ENCODE measurements at places on chromosomes 1 and 21.

- DNase-seq = no peak
These were observed 626.9 kb upstream of the ADGRL4 start for GRCh38 chr1:79633456-79633855.

- DNase-seq = no peak
These were observed 64.1 kb downstream of the LRRC8D start for GRCh38 chr1:89884718-89885596.

- DNase-seq = no peak
These were observed 20.0 kb upstream of the JUN start for GRCh38 chr1:58803858-58804257.

- no peak for DNase-seq
These were observed 31.7 kb upstream of the CACYBP start for GRCh38 chr1:174967845-174968705.

GRCh38 chr1:116808848-116809508 is 54.7 kb downstream of the CD2 start:
- no peak for DNase-seq

- no peak for DNase-seq
These were observed 10.8 kb upstream of the EXTL1 start for GRCh38 chr1:26010825-26011224.

GRCh38 chr1:205240118-205240517 is 12.4 kb downstream of the TMCC2 start:
- DNase-seq = peak; percentile 39

- DNase-seq = no peak
These were observed 80.2 kb downstream of the VPS13D start for GRCh38 chr1:12309783-12310742.

DNA sequence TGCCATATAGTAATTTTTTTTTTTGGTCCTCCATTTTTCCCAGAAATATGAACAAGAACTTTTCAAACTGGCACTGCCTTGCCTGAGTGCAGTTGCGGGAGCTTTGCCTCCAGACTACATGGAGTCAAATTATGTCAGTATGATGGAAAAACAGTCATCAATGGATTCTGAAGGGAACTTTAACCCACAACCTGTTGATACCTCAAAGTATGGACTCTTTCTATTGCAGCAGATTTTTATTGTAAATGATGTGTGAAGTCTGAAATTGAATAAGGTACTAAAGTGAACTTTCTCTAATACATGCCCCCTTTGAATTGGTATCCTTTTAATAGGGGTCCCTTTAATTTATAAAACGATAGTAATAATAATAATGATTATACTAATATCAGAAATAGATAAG is 234.9 kb downstream of the ZP4 start:
- no peak for DNase-seq

DNA sequence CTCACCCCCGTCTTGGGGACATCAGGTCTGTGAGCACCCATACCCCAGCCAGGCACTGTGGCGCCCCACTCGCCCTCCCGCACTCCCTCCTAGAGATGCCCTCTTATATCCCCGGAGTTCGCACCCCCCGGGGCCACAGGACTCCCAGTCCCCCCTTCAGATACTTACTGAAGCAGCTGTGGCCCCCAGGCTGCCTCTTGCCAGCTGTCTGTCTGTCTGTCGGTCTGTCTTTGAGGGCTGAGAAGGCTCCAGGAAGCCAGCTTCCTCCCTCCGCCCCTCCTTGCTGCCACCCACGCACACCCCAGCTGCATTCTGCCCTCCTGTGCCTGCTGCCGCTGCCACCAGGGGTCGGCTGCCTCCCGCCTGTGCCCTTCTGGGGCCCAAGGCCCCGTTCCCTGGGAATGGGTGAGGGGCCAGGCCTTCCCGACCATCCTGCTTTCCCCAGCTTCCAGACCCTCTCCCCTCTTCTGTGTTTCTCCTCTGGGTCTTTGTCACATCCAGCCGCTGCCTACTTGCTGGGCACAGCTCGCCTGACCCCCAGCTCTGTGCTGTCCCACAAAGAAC is at the start of gene PTPN7:
Gene PTPN7 (minus strand): TSS at position 226 of the 564 bp plus-strand sequence. CDS start 1,200 bp downstream, outside the sequence.
- DNase-seq = no peak

- DNase-seq = no peak
These were observed 7.2 kb upstream of the NHLH1 start for GRCh38 chr1:160359559-160360226.

DNA sequence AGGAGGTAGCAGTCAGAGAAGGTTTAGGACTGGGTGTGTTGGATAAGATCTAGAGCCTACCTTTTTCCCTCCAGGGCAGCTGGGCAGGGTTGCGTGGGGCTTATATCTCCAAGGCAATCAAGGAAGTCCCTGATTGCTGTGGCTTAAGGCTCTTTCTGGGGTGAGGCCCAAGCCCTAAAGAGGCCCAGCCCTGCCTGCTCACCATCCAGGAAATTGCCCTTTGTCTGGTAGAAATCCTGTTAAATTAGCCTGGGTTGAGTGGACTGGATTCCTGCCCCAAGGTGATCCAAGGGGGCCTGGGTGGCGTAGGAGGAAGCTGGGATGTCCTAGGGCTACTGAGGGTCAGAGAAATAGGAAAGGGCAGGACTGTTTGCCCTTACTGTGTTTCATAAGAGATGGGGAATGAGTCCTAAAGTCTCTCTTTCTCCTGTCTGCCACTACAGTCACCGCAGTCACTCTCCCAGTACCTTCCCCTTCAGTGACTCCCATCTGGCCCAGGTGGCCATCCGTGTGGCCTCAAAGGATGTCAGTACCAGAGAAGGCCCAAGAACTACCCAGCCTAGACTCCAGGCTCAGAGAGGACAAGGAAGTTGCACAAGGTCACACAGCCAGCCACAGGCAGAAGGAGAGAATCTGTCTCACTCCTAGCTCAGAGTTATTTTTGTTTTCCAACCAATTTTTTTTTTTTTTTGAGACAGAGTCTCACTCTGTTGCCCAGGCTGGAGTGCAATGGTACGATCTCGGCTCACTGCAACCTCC is 25.8 kb downstream of the MFSD2A start:
- no peak for DNase-seq

DNA sequence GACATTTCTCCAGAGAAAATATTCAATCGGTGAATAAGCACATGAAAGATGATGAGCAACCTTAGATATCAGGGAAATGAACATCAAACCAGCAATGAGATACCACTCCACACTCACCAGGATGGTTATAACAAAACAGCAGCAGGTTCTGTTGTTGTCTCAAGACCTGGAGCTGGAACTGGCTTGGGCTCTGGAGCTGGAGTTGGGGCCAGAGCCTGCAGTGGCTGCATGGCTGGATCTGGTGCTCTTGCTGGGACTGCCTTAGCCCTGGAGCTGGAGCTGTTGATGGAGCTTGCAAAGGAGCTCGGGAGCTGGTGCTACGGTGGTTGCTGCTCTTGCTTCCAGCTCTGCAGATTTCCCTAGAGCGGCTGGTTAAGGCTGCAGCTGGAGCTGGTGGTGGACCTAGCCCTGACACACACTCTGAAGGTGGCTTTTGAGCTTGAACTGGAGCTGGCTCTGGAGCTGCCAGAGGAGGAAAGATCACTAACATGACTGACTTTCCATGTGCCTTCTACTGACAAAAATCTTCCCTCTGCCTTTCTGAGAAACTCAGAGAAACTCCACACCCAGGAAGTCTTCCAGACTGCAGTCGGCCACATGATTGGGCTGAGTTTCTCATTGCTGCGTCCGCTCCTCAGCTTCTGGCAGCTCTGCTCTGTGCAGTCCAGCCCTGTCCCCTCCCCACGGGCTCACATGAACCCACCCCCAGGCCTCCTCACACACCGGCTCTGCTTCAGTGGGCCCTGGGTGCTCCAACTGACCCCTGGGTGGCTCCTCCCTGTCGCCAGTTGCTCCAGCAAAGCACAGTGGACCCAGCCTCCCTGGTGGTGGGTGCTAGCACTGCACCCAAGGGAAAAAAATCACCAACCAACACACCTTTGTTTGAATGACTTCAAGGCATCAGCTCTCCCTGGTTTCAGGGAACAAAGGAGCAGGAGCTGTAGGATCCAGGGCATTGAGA is 139.1 kb upstream of the FMN2 start:
- peak; percentile 35 for DNase-seq

DNA sequence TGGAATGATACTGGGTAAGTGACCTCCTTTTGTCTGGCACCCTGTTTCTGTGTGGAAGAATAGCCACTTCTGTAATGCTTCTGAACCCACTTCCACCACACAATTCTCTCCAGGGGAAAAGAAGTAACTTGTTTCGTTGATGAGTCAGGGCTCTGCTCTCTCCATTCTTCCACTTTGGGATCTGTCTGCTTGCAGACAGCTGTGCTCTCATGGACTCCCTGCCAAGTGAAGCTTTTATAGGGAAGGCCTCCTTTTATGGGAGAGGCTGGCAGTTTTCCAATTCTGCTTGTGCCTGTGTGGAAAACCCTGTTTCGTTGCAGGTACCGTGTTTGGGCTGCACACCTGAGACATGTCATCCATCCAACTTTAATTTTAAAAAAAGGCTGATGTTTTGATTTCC is 130.7 kb downstream of the GIPC2 start:
- DNase-seq = peak; percentile 72

DNA sequence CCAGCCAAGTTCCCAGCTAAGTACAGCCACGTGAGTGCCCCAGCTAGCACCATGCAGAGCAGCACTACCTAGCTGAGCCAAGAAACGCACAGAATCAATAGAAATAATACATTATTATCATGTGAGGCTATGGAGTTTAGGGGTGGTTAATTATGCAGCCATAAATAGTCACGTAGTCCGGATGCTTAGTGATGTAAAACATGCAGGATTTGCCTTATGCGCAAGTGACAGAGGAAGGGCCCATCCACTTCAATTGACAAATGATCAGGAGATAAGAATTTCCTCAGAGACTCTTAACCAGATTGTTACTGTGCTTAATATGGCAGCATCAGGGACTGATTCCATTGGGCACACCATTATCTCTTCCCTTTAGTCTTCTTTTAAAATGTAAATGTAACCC is 44.8 kb upstream of the DUSP10 start:
- no peak for DNase-seq

- DNase-seq = peak; percentile 82
These were observed 38.4 kb downstream of the SPEN start for GRCh38 chr1:15885701-15886610.

DNA sequence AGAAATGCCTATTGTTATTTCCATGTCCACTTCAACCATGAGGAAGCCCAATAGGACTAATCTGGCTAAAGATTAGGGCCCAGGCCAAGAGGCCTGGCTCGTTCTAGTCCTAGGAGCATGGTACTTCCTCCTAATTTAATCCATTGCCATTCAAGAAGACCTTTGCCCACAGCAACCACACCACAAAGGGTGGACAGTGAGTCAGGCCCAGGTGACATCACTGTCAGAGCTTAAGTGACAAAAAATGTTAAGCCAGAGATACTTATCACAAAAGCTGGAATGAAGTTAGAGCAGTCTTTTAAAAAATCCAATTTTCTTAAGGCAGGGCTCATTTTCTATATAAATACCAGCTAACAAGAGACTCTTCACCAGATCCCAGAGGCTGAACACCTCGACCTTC is at the start of gene SPRR3:
Gene SPRR3 (plus strand): TSS at position 368 of the 400 bp plus-strand sequence. CDS start 1,272 bp downstream, outside the sequence.
- DNase-seq = no peak

- DNase-seq = no peak
These were observed 78.6 kb downstream of the PDE9A start for GRCh38 chr21:42732033-42732410.

DNA sequence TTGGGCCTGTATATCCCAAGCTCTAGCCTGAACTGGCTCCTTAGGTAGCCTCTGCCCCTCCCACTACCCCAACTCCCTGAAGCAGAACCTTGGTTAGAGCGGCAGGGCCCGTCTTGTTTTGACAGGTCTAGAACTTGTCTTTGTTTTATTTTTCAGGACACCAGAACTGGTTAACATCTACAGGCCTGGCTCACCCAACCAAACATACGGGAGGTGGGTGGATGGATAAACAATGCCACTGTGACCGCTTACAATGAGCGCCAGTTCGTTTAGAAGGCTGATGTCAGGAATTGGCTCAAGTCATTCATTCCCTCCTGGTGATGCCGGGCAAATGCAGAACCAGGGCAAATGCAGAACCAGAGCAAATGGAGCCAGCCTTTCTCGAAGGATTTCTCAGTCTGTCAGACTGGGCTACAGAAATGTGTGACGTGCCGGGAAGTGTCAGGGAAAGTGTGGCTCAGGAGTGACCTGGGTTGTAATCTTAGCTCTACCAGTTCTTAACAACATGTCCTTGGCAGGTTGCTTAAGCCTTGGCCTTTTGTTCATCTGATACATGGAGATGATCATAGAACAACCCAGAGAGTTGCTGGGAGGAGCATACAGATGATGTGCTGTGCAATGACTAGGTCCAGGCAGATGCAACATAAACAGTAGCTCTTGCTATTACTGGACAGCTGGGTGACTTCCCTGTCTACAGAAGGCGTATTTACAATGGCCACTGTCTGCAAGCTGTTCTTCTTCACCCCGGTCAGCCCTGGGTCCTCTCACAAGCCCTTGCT is 30.5 kb upstream of the BTG2 start:
- DNase-seq = no peak

DNA sequence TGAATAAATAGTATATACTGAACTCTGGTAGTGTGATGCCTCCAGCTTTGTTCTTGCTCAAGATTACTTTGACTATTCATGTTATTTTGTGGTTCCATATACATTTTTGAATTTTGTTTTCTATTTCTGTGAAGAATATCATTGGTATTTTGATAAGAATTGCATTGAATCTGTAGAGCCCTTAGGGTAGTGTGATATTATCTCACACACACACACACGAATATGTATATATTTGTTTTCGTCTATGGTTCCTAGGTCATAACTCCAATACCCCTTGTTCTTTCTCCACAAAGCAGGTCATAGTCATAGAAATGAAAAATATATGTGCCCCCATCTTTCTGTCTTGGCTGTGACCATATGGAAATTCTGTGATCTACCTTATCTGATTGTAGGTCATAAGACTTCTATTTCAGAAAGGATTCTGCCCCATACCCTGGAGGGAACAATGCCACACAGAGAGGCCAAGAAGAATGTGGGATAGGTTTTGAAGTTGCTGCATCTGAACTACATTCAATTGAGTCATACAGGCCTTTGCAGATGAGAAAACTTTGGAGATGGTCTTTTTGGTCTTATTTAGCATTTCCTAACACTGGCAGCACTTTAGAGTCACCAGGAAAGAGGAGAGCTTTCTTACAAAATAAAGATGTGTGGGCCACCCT is 32.0 kb upstream of the GBP5 start:
- no peak for DNase-seq

DNA sequence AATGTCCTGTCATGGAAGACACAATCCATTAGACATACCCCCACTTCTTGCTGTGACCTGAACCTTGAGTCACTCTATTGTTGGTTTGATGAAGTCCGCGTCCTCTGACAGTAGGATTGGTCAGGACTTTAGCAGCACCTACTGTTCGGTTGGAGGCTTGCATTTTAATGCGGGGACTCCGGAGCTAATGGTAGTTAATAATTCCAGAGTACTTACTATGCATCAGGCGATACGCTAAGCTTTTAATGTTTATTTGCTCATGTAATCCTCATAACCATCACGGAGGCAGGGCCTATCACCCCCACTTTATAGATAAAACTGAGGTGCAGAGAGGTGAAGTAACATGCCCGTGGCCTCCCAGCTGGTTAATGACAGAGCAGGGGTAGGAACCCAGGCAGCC is 7.9 kb upstream of the ELF3 start:
- DNase-seq = no peak
